ENCODE measurements at places on chromosomes 6 and 20. TPM values are rescaled to one million over a fixed set of nuclear protein-coding genes. Genes with fewer than 3 reads are reported as not detected.

GRCh38 chr6:46948699-46949098 is 27.0 kb upstream of the ADGRF5 start:
- H3K4me3 ChIP-seq = no peak overlapping the region
- H3K4me1 ChIP-seq = no peaks in the 10 kb centered on the region
- 0 out of 2 replicates have a peak, but pooled peaks cover 3% of the 10 kb centered on the region for H3K27me3 ChIP-seq
- DNase-seq = no peak
- no peaks in the 10 kb centered on the region for H3K36me3 ChIP-seq

- H3K36me3 ChIP-seq = no peaks in the 10 kb centered on the region
- H3K27me3 ChIP-seq = no peaks in the 10 kb centered on the region
- H3K4me1 ChIP-seq = peaks cover 3% of the 10 kb centered on the region
Observed at GRCh38 chr6:136225496-136225895, 24.6 kb downstream of the MTFR2 start.

PDYN gene
- total RNA-seq = not detected

CLPSL2 gene
- not detected for total RNA-seq

PLTP gene
- total RNA-seq = 22.6 TPM

- peaks cover 28% of the 10 kb centered on the region for H3K27me3 ChIP-seq
- no peak for DNase-seq
- no peaks in the 10 kb centered on the region for H3K4me1 ChIP-seq
- no peak overlapping the region for H3K4me3 ChIP-seq
Observed at GRCh38 chr20:37630166-37630565, 63.7 kb upstream of the CTNNBL1 start.

WFDC12 gene
- not detected for total RNA-seq

MUC22 gene
- not detected for total RNA-seq

ARMH2 gene
- total RNA-seq = not detected

DNA sequence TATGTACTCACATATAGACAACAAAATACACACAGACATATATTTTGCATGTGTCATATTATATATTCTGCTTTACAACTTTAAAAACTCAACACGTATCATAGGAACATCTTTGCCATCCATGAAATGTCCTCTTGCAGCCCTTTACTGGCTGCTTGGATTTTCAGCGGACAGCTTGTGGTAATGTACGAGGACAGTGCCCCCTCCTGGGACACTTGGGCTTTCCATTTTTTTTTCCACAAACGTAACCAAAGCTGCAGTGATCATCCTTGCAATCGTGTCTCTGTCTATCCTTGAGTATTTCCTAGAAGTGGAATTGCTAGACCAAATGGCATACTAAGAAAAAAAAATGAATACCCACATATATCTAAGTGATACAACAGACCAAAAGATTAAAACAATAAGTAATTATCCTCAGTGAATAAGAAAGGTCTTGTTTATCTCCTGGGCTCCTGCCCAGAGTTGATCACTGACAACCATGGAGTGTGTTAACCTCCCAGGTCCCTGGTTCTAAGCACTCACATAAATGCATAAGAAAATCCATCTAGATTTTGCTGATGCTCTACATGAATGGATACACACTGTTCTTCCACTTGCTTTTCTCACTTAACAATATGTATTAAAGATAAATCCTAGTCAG is 18.1 kb downstream of the BPI start:
- H3K4me3 ChIP-seq = no peak overlapping the region
- no peak overlapping the region for H3K27ac ChIP-seq
- no peaks in the 10 kb centered on the region for H3K36me3 ChIP-seq
- no peaks in the 10 kb centered on the region for H3K4me1 ChIP-seq
- no peaks in the 10 kb centered on the region for H3K27me3 ChIP-seq
- DNase-seq = peak; percentile 85

GRCh38 chr6:71482742-71483141 is 194.1 kb downstream of the OGFRL1 start:
- H3K27ac ChIP-seq = no peak overlapping the region
- H3K4me3 ChIP-seq = no peak overlapping the region
- no peaks in the 10 kb centered on the region for H3K27me3 ChIP-seq
- DNase-seq = peak; percentile 43
- peaks cover 46% of the 10 kb centered on the region for H3K4me1 ChIP-seq
- H3K36me3 ChIP-seq = no peaks in the 10 kb centered on the region

GRCh38 chr20:63141531-63141930 is 74.4 kb downstream of the YTHDF1 start:
- DNase-seq = no peak
- H3K4me3 ChIP-seq = no peak overlapping the region
- no peaks in the 10 kb centered on the region for H3K36me3 ChIP-seq
- peaks cover 31% of the 10 kb centered on the region for H3K27me3 ChIP-seq
- no peak overlapping the region for H3K27ac ChIP-seq

GRCh38 chr6:161489626-161490306 is 215.9 kb upstream of the AGPAT4 start:
- no peaks in the 10 kb centered on the region for H3K36me3 ChIP-seq
- H3K27me3 ChIP-seq = 0 out of 2 replicates have a peak, but pooled peaks cover 3% of the 10 kb centered on the region
- H3K27ac ChIP-seq = no peak overlapping the region
- peaks cover 18% of the 10 kb centered on the region for H3K4me1 ChIP-seq
- no peak overlapping the region for H3K4me3 ChIP-seq

GRCh38 chr20:44324343-44324742 is 12.5 kb upstream of the R3HDML start:
- H3K4me3 ChIP-seq = no peak overlapping the region
- DNase-seq = peak; percentile 18
- H3K27me3 ChIP-seq = no peaks in the 10 kb centered on the region
- H3K36me3 ChIP-seq = no peaks in the 10 kb centered on the region

- no peak overlapping the region for H3K27ac ChIP-seq
- no peak overlapping the region for H3K4me3 ChIP-seq
- DNase-seq = no peak
- H3K27me3 ChIP-seq = no peaks in the 10 kb centered on the region
Observed at GRCh38 chr6:62808565-62809293, 402.5 kb upstream of the FKBP1C start.

GRCh38 chr6:142819603-142820337 is 125.2 kb downstream of the HIVEP2 start:
- DNase-seq = peak; percentile 27
- peaks cover 39% of the 10 kb centered on the region for H3K4me1 ChIP-seq
- H3K4me3 ChIP-seq = 0 out of 2 replicates have a peak overlapping the region, but pooled peaks have one; percentile 33
- no peaks in the 10 kb centered on the region for H3K36me3 ChIP-seq
- H3K27ac ChIP-seq = no peak overlapping the region
- no peaks in the 10 kb centered on the region for H3K27me3 ChIP-seq

OR14J1 gene
- not detected for total RNA-seq

TMEM200A gene
- total RNA-seq = 43.3 TPM

FOXQ1 gene
- not detected for total RNA-seq

DNA sequence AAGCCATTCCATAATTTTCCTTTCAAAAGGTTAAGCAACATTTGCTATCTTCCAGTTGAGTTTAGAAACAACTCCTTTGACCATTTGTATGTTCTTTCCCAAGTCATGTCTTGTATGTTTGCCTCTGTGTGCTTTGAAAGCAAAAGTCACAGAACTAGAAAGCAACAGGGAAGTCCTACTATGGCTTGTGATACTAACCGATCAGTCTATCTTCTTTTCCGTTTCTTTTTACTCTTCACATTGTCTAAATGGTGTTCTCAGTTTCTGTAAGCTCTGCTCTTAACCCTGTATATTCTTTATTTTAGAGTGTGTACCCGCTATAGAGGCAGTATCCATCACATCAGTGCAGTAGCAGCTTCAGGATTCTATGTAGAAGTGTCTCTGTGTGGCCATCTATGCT is 32.9 kb downstream of the TMEM244 start:
- H3K27me3 ChIP-seq = no peaks in the 10 kb centered on the region
- no peak for DNase-seq
- H3K4me1 ChIP-seq = no peaks in the 10 kb centered on the region
- H3K36me3 ChIP-seq = no peaks in the 10 kb centered on the region
- no peak overlapping the region for H3K27ac ChIP-seq
- no peak overlapping the region for H3K4me3 ChIP-seq

GRCh38 chr6:55937261-55937947 is 62.0 kb upstream of the BMP5 start:
- H3K27ac ChIP-seq = no peak overlapping the region
- DNase-seq = no peak
- no peaks in the 10 kb centered on the region for H3K36me3 ChIP-seq
- no peaks in the 10 kb centered on the region for H3K27me3 ChIP-seq
- no peak overlapping the region for H3K4me3 ChIP-seq

DNA sequence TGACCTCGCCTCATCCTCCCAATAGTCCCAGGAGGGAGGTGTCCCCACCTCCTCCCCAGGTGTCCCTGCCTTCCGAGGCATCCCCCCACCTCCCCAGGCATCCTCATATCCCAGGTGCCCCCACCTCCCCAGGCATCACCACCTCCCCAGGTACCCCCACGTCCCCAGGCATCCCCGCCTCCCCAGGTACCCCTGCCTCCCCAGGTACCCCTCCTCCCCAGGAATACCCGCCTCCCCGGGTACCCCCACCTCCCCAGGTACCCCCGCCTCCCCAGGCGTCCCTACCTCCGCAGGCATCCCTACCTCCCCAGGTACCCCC is 198.9 kb downstream of the SYNDIG1 start:
- no peak overlapping the region for H3K27ac ChIP-seq
- no peak overlapping the region for H3K4me3 ChIP-seq
- no peak for DNase-seq
- H3K27me3 ChIP-seq = no peaks in the 10 kb centered on the region

MCCD1 gene
- not detected for total RNA-seq

DNA sequence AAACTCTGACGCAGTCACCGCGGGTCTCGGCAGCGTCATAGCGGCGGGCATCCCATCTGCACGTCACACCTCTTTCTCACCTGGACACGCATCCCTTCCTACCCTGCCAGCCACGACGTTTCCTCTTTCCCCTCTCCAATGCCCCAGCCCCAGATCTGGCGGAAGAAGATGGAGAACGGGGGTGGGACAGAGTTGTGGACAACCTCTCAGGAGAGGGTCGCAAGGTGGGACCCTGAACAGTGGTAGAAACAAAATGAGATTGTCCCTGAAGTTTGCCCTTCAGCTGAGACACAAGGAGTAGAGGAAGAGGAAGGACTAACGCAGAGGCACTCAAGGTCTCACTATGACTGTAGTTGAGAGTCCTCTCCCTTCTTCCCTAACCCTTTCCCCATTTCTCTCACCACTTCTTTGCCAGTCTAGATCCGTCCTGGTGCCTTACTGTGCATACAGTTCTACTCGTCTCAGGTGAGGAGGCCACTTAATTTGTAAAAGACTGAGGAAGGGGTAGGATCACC is 562 bp downstream of the TRIM39 start:
- peak overlapping the region; percentile 90 for H3K27ac ChIP-seq
- H3K36me3 ChIP-seq = no peaks in the 10 kb centered on the region
- no peak for DNase-seq
- H3K4me3 ChIP-seq = peak overlapping the region; percentile 96
- H3K4me1 ChIP-seq = peaks cover 28% of the 10 kb centered on the region

Data from GM23248 (cell line).